RPMI8226 (cell line): ENCODE measurements at places on chromosomes 13 and 19.

DNA sequence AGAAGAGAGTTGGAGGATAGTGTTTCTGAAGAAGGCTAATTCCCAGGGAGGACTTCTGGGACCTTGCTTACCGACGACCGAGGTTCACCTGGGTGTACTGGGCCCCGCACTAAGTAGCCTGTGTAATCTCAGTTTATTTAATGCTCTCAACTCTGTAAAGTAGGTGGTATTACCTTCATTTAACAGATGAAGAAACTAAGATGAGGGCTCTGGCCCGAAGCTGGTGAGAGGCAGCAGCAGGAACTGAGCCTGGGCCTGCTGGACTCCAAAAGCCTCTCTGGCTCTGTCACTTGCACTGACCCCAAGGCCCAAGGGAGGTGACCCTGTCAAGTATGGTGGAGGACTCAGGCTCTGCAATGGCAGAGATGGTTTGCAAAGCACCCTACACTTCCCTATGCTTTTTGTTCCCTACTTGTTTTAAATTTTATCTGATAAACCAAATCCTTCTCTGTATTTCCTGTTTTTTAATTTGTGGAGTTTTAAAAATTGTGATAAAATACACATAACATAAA, 50.6 kb downstream of the GGACT start:
- no peak for DNase-seq

- DNase-seq = no peak
Measured at GRCh38 chr13:106796280-106797047, 228.5 kb upstream of the ARGLU1 start.

GRCh38 chr13:40445557-40445990, 220.9 kb downstream of the FOXO1 start:
- peak; percentile 8 for DNase-seq

DNA sequence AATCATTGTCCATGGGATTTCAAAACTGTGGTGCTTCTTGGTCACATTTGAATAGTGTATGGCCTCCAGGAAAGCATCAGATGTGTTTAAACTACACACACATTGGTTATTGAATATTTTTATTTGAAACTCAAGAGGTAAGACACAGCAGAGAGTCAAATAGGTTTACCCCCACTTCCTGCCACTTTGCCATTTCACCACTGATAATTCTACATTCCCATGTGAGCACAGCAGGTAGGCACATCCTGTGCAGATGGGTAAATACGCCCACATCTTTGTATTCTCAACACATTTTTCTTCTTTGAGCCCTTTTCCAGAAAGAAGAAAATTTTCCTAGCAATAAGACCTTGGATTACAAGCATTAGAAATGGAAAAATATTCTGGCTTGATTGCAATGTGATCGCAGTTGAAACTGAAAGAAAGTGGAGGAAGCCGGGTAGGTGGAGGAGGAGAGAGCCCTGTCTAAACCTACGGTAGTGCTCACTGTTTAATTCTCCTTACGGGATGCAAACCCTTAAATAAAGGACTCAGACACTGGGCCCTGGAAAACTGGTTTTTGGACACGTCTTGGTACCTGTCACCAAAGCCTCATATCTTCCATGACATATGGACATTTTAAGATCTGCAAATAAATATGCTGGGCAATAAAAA, 167.7 kb downstream of the COG6 start:
- DNase-seq = no peak

GRCh38 chr19:12669270-12670158, 2.9 kb downstream of the WDR83 start:
- DNase-seq = peak; percentile 86

DNA sequence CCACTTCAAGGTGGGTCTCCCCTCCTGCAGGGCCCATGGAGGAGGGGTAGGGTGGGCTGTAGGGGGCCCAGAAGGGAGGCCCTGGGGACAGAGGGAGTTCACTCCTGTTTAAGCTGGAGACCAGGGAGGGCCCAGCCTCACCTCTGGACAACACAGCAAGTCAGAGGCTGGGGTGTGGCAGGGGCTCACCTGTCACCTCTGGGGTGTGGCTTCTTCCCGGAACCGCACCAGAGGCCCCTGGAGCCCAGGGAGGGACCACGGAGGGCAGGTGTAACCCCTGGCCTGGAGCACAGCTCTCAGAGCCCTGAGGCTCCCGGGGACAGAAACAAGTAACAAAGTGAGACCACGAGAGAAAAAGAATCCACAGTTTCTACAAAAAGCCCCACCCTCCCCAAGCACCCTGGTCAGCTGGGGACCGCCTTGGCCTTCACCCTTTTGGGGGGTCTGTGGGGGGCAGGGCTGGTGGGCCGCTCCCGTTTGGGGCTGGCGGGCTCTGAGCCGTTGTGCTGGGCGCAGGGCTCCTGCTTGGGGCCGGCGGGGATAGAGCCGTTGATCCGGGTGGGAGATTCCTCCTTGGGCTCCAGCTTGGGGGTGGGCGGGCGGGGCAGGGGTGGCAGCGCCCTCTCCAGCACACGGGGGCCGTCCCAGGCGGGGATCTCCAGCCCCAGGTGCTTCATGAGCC, 8.0 kb downstream of the SIRT6 start:
- DNase-seq = no peak

GRCh38 chr19:29564574-29565005, 38.8 kb downstream of the VSTM2B start:
- no peak for DNase-seq

- DNase-seq = no peak
Measured at GRCh38 chr13:98054301-98054700, 88.6 kb upstream of the FARP1 start.

DNA sequence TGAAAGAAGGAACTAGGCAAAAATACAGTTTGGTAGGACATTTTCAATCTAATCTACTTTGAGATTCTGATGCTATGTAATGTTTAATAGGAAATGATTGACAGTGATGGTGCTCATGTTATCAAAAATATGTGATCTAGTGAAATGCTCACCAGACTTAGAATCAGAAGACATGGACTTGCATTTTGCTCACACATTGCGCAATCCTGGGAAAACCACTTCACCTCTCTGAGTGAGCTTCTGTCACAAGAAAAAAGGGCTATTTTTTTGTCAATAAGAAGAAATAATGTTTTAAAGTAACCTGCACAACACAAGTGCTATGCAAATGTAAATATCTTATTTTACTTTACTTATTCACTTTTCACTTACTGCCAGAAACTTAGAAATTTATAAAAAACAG, 380.9 kb upstream of the HTR2A start:
- no peak for DNase-seq

DNA sequence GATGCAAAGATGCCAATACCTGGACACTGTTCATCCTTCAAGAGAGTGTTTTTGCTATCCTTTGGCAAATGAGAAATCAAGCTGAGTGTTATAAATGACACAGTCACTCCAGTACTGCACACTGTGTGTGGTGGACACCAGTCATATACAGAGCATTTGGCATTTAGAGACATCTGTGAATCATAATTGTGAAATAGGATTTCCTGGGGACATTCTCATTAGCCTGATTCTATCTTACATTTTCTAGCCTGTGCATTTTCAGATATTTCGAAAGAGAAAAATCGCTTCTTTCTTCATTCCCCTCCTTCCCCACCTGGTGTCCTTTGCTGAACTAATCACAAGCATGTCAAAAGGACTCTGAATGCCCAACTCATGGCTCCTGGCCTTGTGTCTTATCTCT, 781.0 kb upstream of the ARGLU1 start:
- no peak for DNase-seq

DNA sequence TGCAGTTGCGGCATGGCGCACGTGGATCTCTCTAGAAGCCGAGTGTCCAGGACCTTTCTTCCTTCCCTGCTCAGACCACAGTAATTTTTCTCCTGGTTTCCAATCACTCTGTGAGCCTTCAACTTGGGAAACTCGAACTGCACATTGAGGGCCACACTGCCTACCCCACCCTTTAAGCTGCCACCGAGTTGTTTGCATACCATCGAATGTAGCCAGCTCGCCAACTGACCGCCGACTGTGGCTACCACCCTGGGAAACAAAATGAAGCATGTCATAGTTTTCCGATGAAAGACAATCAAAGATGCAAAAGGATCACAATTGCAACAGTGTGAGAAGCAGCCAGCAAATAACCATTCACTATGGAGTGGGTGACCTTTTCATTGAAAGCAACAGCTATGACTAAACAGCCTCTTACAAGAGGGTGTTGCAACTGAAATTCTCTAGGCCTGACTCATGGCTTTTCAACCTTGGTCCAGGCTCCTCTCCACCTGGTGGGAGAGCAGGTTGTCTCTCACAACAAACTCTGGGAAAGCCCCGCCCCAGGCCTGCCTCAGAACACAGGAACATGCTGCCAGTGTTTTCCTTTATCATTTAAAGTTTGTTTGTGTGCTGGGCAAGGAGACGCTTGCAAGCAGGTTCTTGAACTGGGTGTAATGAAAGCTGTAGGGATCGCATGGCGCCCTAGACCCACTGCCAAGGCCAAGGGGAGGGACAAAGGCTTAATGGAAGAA, 141.7 kb upstream of the SERP2 start:
- DNase-seq = no peak
